ENCODE measurements at places on chromosomes 2 and 18.

DNA sequence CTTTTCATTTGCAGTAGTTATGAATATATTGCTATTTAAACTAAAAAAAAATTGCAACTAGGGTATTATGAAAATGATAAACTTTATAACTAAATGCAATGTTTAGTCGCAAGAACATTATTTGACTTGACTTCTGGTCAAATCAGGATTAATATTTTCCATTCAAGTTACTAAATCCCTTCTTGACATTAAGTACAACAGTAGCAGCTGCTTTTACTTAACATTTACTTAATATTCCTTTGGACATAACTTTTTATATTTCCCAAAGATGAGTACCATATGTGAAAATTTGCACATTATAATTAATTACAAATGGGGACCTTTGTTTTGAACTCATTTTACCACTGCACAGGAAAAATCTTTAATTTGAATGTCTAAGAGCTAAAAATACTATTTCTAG, 74.0 kb downstream of the PMS1 start:
- DNase-seq = no peak

DNA sequence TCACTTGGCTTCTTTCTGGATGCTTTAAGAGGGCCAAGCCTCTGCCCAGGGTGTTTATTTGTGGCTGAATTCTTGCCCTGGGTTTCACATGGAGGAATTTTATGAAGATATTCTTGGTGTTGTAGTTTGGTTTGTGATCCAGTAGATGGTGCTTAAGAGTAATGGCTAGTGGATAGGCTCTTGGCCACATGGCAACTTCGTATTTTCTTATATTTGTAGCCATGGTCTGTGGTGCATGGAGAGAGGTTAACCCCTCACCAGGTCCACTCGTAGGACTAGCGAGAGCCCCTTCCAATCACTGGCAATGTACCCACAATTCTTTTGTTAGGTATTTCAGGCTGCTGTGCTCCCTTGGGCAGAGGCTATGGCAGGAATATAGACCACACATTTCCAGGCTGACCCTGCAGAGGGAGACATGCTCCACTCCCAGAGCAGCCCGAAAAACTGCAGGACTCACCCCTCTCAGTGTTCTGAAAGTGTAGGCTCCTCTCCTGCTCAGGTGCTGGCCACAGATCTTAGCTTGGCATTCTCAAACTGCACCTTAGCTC, 582.1 kb upstream of the SETBP1 start:
- DNase-seq = peak; percentile 51

DNA sequence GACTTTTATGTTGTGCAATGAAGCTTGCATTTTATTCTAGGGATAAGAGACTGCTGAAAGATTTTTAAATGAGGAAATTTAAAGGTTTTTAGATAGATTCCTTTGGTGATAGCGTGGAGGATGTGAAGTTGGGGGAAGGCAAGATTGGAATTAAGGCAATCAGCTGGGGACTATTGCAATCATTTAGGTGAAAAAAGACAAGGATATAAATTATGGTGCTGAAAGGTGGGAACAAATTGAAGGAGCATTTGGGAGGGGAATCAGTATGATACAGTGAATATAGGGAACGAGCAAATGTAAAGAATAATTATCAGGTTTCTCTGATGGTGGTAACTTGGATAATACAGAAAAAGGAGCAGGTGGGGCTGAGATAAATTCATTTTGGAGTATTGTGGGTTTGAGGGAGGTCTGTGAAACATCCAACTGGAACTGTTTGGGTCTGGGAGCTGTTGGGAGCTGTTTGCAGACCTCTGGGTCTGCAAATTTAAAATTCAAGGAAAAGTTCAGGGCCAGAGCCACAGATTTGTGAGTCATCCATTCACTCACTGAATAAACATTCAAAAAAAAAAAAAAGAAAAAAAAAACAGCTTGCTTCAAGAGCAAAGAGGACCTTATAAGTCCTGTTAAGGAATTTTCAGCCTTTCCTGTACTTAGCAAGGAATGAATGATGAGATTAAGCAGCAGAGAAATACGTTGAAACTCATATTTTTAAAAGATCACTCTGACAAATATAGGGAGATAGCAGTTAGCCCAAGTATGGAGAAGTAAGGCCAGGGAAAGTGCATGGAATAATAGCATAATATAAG, 257.5 kb upstream of the FN1 start:
- peak; percentile 57 for DNase-seq

- no peak for DNase-seq
These were observed 943 bp downstream of the INPP5D start for GRCh38 chr2:233060980-233061590.

DNA sequence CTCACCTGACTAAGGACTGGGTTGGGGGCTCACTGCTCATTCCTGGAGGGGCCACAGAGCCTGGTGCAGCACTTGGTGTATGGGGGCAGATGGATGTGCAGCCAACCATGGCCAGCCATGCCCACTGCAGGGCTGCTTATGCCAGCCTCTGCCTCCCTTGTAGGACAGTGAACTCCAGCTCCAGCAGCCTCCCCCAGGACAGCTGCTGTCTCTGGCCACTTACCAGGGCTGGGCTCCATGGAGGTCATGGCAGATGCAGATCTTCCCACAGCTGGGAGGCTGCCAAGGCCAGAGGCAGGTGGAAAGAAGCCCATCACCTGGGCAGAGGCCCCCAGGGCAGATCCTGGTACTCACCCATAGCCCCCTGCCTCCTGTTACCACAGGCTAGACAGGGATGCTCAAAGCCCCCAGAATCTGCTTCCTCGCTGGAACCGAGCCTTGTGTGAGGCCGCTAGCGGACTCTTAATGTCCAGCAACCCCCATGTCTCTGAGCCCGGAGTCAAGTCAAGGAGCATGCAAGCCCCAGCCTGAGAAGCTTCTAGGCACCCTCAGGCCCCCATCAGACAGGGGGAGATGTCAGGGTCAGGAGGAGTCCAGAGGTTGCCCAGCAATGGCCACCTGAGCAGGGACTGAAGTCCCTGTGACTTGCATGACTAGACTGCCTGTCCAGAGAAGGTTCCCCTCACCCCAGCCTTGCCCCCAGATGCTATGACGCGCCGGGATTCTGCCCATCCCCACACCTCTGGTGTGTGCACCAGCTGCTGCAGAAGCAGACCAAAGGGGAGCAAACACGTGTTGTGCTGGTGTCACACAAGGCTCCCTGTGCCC, 123.6 kb downstream of the TWIST2 start:
- DNase-seq = no peak

DNA sequence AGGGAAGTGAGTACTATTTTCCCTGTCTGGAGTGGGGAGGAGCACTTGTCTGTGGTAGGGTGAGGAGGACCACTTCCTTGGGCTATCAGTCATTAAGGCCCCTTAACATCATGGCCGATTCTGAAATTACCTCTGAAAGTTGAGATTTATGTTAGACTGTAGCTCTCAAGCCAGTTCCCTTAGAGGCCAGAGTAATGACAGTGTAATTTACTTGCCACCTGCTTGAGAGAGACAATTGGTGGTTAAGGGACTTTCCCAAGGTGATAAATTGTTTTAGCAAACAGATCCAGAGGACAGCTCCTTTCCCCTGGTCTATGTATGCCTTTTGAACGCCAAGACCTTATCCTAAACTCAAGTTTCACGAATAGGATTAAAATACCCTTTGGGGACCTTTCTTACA, 56.1 kb downstream of the NEDD4L start:
- no peak for DNase-seq

DNA sequence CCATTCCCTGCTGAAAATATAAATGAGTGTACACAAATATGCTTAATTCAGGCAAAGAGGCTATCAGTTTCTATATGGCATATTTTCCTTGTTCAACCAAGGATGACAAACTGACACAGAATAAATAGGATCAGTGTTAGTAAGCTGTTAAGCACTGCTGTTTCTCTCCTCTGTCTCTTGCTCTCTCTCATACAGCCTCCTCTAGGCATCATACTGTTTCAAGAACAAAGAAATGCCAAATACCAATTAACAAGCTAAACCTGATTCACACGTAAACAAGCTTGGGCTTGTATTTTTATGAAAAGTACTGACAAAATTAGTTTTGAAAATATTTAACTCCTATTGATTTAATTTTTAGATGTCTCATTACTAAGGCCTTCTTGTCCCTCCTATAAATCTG, 1027.2 kb upstream of the ACVR2A start:
- DNase-seq = no peak

DNA sequence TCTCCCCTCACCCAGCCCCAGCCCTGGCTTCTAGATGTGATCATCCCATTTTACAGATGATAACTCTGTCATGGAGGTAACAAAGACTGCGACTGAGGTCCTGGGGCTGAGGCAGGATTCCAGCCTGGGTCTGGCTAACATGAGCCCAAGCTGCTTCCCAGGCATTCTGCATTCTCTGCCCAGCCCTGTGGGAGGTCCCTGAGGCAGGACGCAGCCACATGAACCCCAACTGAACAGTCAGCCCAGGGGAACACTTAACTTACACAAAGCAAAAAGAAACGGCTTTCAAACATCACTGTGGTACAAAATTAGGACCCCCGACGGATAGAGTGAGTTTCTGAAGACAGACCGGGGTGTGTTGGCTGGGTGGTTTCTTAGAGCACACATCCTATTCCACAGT, 135.3 kb downstream of the ACKR3 start:
- no peak for DNase-seq

Data from HS-27A (cell line).